Posterior cingulate gyrus (tissue), 11 donors: ENCODE measurements at places on chromosomes 7 and 10.

- no peak for DNase-seq
These were observed 43.9 kb upstream of the GPAM start for GRCh38 chr10:112227331-112227987.

DNA sequence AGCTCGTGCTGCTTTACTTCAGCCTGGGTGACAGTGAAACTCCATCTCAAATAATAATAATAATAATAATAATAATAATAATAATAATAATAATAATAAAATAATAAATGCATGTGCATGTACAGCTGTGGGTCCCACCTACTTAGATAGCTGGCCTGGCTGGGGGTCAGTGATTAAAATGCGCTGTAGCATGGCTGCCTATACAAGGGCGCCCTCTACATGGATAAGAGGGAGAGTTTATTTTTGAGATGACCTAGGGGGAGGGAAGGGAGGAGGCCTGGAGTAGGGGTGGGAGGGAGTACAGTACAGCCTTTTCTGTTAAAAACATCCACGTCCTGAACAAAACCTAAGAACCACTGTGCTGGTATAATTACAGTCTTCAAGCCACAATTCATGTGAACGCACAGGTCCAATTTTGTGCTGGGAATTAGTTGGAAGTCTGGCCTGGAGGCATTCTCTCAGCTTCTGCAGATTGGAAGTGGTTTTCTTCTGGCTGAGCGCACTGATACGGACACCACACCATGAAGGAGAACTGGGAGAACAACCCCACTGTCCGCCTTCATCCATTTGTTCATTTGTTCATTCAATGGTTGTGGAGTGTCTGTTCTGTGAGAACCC lies 146.5 kb downstream of the TMEM178B start:
- no peak for DNase-seq

DNA sequence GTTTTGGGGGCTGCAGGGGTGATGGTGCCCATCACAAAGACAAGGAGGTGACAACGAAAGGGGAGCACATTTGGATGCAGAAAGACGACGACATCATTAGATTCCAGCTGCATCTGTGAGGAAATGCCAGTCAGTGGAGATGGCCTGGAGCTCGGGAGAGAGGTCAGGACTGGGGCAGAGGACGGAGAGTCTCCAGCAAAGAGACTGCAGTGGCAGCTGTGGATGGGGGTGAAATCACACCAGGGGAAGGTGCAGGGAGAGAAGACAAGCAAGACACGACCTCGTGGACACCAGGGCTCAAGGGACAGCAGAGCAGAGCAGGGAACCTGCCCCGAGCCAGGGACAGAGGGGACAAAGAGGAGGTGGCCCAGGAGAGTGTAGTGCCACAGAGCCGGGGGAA lies 203.4 kb downstream of the PRPF18 start:
- no peak for DNase-seq

GRCh38 chr7:16774986-16775385 lies 21.4 kb downstream of the TSPAN13 start:
- DNase-seq = no peak

DNA sequence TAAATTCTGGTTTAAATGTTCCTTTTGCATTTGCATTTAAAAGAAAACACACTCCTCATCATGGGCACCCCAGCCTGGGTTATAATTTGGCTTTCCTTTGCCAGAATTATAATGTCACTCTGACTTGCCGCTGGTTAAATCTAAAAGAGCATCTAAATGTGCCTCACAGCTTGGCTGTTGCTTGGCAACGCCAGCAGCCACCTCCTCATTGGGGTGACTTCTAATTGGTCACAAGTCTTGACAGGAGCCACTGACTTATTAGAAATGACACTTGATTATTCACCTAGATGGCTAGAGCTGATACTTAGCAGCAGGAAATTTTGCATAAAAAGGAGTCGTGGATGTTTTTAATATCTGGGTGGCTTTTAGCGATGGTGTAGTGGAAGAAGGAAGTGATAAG lies 114.3 kb downstream of the TBXAS1 start:
- no peak for DNase-seq

- no peak for DNase-seq
These were observed 761.7 kb downstream of the GRID1 start for GRCh38 chr10:85604884-85605283.

- no peak for DNase-seq
These were observed 1027.7 kb downstream of the LRMDA start for GRCh38 chr10:76459016-76459730.
